ENCODE measurements at places on chromosomes 4 and X. TPM values are rescaled to one million over a fixed set of nuclear protein-coding genes. Genes with fewer than 3 reads are reported as not detected.

- H3K4me1 ChIP-seq: no peaks in the 10 kb centered on the region
- DNase-seq: no peak
- no peak overlapping the region for H3K27ac ChIP-seq
- no peaks in the 10 kb centered on the region for H3K27me3 ChIP-seq
- H3K36me3 ChIP-seq: no peaks in the 10 kb centered on the region
These were observed 1428.7 kb downstream of the PCDH18 start for GRCh38 chr4:136103616-136104015.

GPC4 gene
- total RNA-seq: not detected

DNA sequence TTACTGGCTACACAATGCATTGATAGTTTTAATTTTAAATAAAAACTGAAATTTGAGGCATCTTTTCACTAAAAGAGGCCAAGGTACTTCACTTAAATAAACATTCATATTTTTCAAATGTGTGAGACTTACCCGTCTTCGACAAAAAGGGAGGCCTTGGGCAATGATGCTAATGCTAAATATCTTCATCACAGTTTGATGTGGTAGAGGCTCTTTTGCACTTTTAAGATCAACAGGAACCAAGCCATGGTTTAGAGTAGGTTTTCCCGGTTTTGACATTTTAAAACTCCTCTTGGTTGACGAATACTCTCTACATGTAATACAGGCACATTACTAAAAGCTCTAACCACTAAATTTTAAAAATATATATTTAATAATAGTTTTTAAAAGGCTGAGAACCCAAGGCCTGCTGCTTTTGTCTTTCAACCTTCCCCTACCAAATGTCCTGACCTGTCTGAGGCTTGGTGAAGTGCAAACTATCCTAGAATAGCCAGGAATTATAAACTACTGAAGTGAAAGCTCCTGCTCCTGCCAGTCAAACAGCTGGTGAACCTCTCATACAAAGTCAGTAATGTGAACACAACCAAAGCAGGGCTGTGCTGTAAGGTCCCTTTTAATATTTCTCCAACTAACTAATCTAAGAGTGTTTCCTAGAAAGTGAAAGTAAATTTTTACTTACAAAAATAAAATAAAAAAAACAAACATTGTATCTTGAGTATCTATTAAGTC is 153.7 kb downstream of the FBXW7 start:
- no peak overlapping the region for H3K27ac ChIP-seq
- H3K4me3 ChIP-seq: no peak overlapping the region

DNA sequence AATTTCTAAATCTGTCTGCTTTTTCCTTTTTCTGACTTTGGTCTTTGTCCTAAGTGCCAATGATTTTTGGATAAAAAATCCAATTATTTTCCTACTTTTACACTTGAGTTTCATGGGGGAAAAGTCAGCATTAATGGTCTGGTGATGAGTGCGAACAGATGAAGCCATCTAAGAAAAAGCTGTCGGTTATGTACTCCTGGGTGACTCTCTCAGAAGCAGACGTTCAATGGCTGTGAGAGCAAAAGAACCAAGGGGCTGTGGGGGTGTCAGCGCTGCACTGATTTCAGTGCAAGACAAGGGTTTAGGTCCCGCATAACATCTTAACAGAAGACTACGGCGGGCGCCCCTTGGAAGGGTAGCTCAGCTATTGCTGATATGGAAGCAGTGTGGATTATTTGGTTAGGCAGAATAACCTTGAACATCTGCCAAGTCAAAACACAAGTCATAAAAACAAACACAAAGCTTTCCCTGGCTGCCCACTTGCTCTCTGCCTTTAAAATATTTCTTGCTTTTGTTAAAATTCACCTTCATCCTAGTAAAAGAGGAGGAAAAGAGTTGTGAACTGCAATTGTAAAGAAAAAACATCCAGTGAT is 240.5 kb downstream of the MAML3 start:
- no peaks in the 10 kb centered on the region for H3K36me3 ChIP-seq
- no peak overlapping the region for H3K27ac ChIP-seq
- DNase-seq: no peak

DNA sequence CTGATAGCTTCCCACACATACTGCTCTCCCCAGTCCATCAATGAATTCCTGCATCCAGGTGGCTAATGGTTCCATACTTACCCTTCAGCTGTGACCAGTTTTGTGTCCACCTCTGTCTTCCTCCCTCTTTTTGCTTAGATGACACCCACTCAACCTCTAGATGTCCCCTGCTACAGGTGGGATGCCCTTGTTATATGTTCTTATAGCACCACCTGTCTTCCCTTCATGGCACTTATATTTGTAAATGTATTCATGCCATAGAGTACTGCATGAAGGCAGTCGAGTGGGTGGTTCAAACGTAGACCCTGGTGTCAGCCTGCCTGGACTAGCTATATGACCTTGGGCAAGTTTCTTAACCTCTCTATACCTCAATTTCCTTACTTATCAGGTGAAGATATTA is 6.5 kb upstream of the USP46 start:
- H3K27me3 ChIP-seq: peaks cover 10% of the 10 kb centered on the region
- peaks cover under 1% of the 10 kb centered on the region for H3K4me1 ChIP-seq
- no peak overlapping the region for H3K27ac ChIP-seq
- H3K4me3 ChIP-seq: no peak overlapping the region
- DNase-seq: no peak

DNA sequence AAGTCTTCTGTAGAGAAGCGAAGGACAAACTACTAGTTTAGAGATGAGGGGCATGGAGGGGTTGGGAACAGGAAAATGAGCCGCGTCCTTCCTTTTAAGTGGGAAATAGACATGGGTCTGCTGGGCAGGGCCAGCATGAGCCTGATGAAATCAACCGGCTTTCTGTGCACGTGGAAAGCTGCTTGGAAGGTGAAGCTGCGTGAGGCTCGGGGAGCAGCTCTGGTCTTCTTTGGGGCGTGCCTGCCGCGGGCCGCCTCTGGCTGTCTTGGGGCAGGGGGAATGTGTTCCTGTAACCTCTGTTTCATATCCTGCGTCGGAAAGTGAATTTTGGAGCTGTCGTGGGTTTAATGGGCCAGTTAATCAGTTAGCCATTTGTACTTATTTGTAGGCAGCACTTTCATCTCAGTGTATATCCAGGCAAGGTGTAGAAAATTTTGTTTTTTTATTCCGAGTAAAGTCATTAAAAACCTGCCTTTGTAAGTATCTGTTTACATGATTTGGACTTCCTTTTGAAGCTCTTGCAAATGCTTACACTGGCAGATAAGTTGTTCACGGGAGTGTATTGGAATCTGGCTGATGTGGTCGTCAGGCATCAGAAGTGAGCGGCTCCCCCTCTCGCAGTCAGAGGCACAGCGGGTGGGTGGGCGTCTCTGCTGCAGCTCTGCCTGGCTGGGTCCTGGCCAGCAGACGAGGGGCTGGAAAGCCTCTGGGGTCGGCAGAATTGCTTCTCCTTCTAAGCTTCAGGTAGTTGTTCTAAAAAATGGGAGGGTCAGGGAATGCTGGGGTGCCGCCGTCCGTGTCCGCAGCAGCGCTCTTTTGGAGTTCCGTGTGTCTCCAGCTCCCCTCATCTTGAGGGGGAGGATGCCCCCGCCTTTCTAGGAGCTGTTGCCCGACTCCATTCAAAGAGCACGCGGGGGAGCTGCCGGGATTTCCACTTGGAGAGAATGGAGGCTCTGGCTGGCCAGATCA is 70.5 kb upstream of the HGFAC start:
- H3K4me3 ChIP-seq: no peak overlapping the region
- peaks cover 33% of the 10 kb centered on the region for H3K4me1 ChIP-seq
- no peak for DNase-seq
- H3K36me3 ChIP-seq: no peaks in the 10 kb centered on the region
- no peak overlapping the region for H3K27ac ChIP-seq

DNA sequence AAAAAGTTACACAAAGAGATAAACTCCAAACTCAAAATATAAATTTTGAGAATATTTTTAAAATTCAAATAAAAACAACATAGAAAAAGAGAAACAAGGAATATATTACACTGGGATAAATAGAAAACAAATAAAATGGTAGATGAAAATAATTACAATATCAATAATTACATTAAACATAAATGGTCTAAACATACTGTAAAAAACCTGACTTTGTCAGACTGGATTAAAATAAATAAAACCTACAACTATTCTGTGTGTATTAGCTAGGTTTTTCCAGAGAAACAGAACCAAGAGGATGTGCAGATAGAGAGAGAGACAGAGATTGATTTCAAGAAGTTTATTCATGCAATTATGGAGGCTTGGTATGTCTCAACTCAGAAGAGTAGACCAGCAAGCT is 126.5 kb downstream of the LRBA start:
- no peak overlapping the region for H3K4me3 ChIP-seq
- no peak overlapping the region for H3K27ac ChIP-seq
- DNase-seq: no peak
- no peaks in the 10 kb centered on the region for H3K36me3 ChIP-seq
- no peaks in the 10 kb centered on the region for H3K4me1 ChIP-seq
- no peaks in the 10 kb centered on the region for H3K27me3 ChIP-seq

DNA sequence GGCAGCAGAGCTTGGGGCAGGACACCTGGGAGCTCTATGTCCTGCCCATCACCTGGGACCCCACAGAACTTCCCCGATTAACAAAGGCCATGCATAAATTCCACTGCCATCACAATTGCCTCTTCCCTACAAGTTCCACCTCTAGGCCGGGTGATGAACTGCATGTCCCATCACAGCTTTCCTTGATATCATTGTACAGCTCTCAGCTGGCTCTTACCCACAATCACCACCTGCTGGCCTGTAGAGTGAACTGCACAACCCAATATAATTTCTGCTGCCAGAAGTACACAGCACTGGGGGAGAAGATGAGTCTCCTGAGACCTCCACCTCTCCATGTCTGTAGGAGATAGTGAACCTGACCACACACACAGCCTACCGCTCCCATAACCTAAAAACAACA is 285.0 kb upstream of the AADAT start:
- no peaks in the 10 kb centered on the region for H3K36me3 ChIP-seq
- no peak for DNase-seq
- H3K4me1 ChIP-seq: no peaks in the 10 kb centered on the region
- H3K4me3 ChIP-seq: no peak overlapping the region

TCEAL9 gene
- 2.8 TPM for total RNA-seq

DNA sequence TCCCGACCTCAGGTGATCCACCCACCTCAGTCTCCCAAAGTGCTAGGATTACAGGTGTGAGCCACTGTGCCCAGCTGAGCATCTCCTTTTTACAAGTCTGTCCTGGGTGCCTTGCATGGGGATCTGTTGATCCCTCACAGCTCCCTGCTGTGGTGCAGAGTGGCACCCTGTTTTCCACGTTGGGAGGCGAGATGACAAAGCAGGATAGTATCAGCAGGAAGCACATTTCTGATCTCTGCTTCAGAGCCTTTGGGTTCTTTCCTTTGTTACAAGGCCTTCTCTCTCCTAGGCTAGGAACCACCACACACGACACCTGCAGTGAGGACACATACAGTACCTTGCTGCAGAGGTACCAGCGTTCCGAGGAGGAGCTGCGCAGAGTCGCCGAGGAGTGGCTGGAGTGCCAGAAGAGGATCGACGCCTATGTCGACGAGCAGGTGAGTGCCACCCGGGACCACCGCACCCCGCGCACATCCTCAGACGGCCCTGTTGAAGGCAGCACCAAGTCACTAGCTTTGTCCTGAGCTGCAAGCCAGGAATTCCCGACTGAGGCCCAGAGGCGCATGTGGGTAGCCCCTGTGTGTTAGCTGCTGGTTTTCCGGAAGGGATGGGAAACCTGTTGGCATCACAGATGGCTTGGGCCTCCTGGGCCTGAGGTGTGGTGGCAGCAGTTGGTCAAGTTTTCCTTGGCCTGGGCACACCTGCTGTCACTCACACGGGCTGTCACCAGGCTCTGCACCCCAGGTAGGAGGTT is 109.6 kb downstream of the TNIP2 start:
- DNase-seq: no peak
- no peak overlapping the region for H3K4me3 ChIP-seq
- no peak overlapping the region for H3K27ac ChIP-seq
- peaks cover 34% of the 10 kb centered on the region for H3K36me3 ChIP-seq
- H3K27me3 ChIP-seq: no peaks in the 10 kb centered on the region
- peaks cover 2% of the 10 kb centered on the region for H3K4me1 ChIP-seq

GRCh38 chrX:132750331-132751062 is 207.9 kb downstream of the HS6ST2 start:
- H3K27me3 ChIP-seq: no peaks in the 10 kb centered on the region
- H3K4me1 ChIP-seq: peaks cover 3% of the 10 kb centered on the region
- H3K27ac ChIP-seq: no peak overlapping the region

GRCh38 chr4:123559955-123560871 is 163.6 kb downstream of the SPRY1 start:
- H3K4me3 ChIP-seq: no peak overlapping the region
- H3K27me3 ChIP-seq: no peaks in the 10 kb centered on the region
- DNase-seq: no peak
- no peak overlapping the region for H3K27ac ChIP-seq
- H3K4me1 ChIP-seq: no peaks in the 10 kb centered on the region

- no peaks in the 10 kb centered on the region for H3K4me1 ChIP-seq
- no peaks in the 10 kb centered on the region for H3K36me3 ChIP-seq
- DNase-seq: no peak
These were observed 93.9 kb upstream of the CBR4 start for GRCh38 chr4:169103966-169104412.

BANK1 gene
- not detected for total RNA-seq

GRCh38 chr4:86091201-86091600 is 268.7 kb downstream of the MAPK10 start:
- H3K4me1 ChIP-seq: no peaks in the 10 kb centered on the region
- no peak overlapping the region for H3K27ac ChIP-seq
- no peak for DNase-seq
- no peak overlapping the region for H3K4me3 ChIP-seq
- H3K27me3 ChIP-seq: no peaks in the 10 kb centered on the region

SPANXN3 gene
- not detected for total RNA-seq

DNA sequence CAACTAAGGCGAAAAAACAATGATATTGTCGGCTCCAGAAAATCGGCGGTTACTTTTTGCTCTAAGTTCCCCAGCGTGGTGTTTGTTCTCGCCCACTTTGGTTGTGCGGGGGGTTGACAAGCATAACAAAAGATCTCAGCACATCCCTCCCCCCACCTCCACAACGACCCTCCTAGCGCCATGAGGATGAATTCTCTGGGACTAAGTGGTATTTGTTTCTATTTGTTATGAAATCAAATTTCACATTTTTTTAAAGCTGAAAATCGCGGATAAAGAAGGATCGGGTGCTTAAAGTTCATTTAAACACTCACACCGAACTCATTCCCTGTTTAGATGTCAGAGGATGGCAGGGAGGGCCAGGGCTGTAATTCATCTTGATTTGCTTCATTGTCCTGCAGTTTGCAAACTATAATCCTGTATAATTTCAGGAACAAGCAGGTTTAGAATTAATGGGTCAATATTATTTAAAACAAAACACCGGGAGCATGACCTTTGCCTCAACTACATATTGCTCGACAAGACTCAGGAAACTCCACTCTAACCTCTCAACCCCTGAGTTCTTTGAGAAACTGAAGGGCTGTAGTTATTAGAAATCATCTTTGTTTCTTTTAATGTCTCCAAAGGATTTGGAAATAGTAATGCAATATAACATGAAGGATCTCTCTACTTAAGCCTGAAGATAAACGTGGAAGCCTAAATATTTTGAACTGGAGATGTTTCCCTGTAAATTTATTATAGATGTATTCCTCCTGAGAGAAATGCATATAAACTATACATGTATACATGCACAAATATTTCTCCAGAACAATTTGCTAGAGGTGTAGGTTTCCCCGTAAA is 6.4 kb downstream of the PITX2 start:
- H3K27me3 ChIP-seq: peaks cover 85% of the 10 kb centered on the region
- no peaks in the 10 kb centered on the region for H3K36me3 ChIP-seq
- no peak overlapping the region for H3K27ac ChIP-seq
- no peaks in the 10 kb centered on the region for H3K4me1 ChIP-seq
- no peak for DNase-seq

All from CD8-positive, alpha-beta memory T cell (primary cell).